Stimulated activated CD4-positive, alpha-beta T cell treated with anti-CD3 and anti-CD28 coated beads, TNF-alpha, amount 100 ng/mL, for 4 hours (primary cell): ENCODE measurements at places on chromosomes 1 and 21.
A peak's percentile ranks its signal among the peaks of the same experiment; 100 is the strongest.

DNA sequence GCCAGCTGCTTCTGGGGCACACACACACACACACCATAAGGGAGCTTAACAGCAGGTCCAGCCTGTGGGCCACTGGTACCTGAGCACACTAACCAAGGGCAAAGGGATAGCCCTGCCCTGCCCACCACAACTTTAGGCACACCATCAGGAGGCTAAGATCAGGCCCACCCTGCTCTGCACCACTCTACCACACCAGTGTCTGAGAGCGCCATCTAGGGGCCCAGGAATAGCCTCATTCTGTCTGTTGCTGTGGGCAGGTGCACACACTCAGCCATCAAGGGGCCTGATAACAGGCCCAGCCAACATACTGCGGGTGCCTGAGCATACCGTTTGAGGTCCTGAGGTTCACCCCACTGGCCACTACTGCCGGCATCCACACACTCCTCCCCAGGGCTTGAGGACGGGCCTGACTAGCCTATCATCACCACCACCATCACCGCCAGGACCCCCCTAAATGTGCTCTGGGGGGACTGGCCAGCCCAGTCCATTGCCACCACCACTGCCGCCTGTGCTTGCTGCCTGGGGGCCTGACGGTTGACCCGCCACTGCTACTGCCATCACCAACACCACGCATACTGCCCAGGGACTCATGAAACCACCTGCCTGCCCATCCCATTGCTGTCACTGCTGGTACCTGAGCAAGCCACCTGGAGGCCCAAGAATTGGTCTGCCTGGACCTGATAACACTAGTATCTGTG is 31.3 kb downstream of the NSL1 start:
- peak; percentile 41 for DNase-seq

- DNase-seq: no peak
Observed at GRCh38 chr1:76086597-76086996, 12.1 kb downstream of the ST6GALNAC3 start.

- no peak for DNase-seq
Observed at GRCh38 chr21:14358775-14359174, 24.2 kb downstream of the HSPA13 start.

DNA sequence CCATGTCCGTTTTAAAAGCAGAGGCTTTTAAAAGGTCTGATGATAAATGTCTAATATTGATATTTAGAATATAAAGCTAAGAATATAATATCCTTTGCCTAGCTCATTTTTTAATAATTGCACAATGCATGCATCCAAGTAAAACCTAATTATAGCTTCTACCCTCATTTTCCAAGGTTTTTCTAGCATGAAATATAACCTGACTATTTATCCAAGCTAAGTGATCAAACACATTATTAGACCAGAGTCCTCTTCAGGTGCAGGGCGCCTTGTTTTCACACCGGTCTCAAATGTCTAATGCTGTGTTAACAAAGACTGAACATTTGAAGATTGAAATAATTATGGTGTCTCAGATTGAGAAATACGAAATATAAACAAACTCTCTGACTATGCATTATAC is 648.9 kb upstream of the CXADR start:
- no peak for DNase-seq

DNA sequence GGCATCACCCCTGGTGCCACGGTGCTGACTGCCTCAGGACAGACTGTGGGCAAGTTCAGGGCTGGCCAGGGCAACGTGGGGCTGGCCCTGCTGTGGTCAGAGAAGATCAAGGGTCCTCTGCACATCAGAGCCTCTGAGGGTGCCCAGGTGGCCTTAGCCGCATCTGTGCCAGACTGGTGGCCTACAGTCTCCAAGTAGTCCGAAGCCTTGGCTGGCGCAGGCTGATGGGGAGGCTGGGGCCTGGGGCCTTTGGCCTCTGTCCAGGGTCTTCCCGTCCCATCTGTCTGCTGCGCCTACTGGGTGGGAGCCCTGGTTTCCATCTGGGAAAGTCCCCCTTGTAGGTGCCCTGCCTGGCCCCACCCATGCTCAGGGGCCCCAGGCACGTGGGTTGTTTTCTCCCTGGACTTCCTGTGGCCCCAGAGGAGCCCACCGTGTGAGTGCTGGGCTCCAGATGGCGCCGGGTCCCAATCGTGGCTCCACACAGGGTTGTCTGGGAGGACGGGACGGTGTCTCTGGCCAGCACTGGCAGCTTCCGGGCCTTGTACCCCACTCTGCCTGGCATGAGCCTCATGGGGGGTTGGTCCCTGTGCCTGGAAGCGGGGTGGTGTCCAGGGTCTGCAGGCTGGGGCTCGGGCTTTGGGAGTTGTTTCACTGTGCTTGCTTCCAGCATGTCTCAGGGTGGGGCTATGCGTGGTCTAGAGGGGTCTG is 9.9 kb downstream of the IBA57 start:
- DNase-seq: no peak

- DNase-seq: no peak
Observed at GRCh38 chr1:214102907-214103306, 115.1 kb downstream of the PROX1 start.

GRCh38 chr1:105343317-105343716 is 1593.6 kb downstream of the AMY1C start:
- no peak for DNase-seq

- DNase-seq: no peak
Observed at GRCh38 chr1:108610073-108610472, 50.2 kb downstream of the EEIG2 start.

DNA sequence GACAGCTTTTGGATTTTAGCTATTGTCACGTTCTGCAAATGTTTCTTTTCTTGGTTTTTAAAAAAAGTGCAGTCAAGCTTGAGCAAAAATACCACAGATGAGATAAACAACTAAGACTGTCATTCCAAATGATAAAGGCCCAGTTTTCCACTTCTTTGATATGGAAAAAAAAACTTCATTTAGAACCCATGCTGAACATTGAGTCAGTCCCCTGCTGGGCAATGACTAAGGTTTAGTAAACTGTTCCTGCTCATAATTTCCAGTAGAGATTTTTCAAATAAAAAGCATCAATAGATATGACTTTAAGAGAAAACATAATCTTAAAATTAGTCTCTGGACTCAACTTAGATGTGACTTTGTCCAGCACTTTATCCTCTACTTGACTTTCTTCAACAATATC is 167.9 kb upstream of the C8B start:
- no peak for DNase-seq

- no peak for DNase-seq
Observed at GRCh38 chr1:221558396-221558795, 183.5 kb downstream of the DUSP10 start.

- no peak for DNase-seq
Observed at GRCh38 chr1:114428083-114428754, 82.8 kb downstream of the TRIM33 start.

DNA sequence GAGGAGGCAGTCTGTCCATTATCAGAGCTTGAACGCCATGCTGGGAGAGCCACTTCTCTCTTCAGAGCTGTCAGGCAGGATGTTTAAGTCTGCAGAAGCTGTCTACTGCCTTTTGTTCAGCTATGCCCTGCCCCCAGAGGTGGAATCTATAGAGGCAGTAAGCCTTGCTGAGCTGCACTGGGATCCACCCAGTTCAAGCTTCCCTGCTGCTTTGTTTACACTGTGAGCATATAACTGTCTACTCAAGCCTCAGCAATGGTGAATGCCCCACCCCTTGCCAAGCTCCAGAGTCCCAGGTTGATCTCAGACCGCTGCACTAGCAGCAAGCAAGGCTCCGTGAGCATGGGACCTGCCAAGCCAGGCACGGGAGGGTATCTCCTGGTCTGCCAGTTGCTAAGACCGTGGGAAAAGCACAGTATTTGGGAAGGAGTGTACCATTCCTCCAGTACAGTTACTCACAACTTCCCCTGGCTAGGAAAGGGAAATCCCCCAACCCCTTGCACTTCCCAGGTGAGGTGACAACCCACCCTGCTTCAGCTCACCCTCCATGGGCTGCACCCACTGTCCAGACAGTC is 32.5 kb downstream of the RGS13 start:
- DNase-seq: no peak
